ENCODE measurements at places on chromosomes 11 and 22.

DNA sequence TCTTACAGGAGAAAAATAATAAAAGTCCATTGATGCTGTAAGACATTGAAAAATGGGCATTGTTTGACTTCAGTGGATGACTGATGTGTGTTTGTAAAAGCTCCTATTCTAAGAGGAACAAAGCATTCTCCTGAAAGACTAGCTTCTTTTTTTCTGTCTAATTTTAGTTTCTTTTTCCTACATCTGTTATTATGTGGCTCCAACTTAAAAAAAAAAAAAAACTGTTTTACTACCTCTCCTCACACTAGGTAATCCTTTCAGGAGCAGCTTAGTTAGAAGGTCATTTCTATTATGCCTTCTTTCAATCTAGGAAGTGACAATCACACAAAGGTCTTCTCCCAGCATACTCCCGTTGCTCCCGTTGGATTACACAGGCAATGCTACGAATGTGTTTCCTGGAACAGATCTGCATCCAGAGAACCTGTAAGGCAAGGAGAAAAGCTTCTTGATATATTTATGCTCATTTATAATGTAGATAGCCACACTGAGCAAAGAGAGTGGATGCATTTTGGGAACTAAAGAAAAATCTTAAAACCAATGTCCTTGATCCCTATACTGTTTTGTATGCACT, 595.1 kb upstream of the CCDC179 start:
- no peak for DNase-seq

DNA sequence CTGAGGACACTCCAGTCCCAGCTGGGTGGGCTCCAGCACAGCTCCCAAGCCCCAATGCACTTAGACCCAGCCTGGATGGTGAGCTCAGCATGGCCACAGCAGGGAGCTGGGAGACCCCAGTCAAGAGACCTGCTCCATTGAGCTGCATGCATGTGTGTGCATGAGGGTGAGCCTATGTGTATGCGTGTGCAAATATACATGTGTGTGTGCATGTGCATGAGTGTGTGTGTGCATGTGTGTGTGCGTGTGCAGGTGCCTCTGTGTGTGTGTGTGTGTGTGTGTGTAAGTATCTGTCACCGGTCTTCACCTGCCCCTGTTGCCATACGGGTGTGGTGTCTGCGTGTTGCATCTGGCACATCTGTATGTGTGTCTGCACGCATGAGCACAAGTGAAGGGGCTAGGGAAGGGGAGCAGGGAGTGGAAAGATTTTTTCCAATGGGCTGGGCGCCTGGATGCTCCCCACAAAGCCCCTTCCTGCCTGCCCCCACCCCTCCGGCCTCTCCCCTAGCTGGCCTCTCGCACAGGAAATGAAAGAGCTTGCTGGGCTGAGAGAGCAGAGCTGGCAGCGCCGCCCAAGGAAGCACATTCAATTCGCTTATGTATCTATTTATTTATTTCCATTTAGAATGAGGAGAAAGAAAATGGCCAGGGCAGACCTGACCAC, 4.1 kb downstream of the TSPAN32 start:
- DNase-seq: peak; percentile 33

- DNase-seq: peak; percentile 68
Measured at GRCh38 chr11:64449381-64450167, 90.6 kb downstream of the RPS6KA4 start.

DNA sequence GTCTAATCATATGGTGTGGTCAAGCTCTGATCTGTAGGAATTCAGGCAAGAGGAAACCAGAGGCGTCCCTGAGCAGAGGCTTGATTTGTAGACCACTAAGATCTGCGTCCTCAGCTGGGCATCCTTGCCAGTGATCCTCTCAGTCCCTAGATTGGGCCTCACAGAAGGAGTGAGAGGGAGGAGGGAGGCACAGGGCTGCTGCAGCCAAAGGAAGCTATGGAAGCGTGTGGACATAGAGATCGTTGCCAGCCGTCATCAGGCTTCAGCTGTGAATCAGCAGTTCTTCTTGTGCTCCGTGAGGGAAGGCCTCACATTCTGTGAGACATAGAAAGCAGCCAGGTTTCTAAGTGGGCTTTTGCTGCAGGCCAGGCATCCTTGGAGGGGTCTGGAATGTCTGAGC, 254.6 kb upstream of the KIRREL3 start:
- no peak for DNase-seq

DNA sequence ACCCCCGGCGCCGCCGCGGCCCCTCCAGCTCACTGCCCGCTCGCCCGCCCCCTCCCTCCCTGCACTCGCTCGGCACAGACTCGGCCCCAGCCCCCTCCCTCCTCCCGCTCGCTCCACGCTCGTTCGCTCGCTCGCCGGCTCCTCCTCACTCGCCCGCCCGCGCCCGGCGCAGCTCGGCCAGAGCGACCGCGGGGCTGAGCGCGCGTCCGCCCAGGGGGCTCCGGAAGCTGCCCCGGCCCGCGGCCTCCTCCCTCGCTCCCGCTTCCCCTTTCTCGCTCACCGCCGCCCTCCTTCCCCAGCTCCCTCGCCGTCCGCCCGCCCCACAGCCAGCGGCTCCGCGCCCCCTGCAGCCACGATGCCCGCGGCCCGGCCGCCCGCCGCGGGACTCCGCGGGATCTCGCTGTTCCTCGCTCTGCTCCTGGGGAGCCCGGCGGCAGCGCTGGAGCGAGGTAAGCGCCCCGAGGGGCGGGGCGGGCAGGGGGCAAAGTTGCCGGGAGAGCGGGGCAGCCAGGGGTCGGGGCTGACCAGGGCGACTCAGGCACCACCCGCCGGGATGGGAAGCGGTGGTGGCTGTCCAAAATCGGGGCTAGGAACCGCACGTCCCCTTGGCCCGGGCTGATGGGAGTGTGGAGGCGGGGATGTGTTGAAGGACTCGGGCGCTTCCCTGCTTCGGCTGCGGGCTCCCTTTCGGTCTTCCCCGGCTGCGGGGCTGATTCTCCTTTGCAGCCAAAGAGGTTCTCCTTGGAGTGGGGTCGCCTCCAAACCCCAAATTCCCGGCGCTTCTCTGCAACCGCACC, at the start of gene SEZ6L:
Gene SEZ6L, plus strand, starts transcription at position 148 of the 797 bp plus-strand sequence. Its CDS starts 208 bp downstream, at position 356.
- no peak for DNase-seq

- peak; percentile 14 for DNase-seq
Measured at GRCh38 chr11:690738-691633, 4.0 kb downstream of the DEAF1 start.

DNA sequence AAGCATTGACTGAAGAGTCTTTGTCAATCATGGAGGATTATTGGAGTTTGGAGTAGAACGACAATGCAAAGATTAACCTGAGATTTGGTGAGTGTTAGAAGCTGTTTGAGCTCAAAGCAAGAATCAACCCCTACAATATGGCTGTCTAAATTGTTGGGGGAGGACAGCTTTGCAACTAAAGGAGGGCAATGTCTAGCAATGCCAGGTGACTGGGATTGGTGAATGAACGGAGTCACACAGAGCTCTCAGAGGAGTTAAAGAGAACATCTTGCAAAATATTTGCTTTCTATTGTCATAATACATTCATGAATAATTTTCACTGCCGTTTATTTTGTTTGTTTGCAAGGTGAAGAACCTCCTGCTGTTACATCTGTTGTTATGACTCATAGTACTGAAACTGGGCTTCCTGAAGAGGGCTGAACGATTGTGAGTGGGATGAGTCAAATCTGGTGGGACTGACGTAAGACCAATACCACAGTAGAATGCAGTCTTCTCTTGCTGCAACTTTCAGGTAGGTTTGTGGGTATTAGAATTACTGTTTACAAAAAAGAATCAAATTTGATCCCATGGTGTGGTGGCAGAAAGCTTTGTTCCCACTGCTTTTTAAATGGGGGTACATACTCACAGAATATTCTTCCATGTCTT, 281.9 kb downstream of the CADM1 start:
- no peak for DNase-seq

GRCh38 chr22:27154717-27155116, 497.3 kb downstream of the MIAT start:
- no peak for DNase-seq

DNA sequence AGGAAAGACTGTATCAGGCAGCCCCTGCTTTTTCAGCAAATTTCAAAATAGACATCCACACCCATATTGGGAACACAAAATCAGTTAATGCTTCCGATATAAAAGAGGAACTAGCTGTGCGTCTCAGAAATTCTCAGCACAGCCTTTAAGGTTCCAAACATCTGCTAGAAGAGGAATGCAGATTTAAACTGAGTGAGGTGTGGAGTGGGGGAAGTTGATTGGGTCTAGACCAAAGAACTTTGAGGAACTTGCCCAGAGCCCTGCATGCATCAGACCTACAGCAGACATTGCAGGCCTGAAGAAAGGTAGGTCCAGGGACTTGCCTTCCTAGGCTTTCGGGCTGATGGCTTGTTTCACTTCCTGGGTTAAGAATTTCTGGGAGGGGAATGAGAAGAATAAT, at the start of gene MS4A4A:
Gene MS4A4A, plus strand, starts transcription at position 255 of the 400 bp plus-strand sequence. Its CDS starts 10 bp downstream, at position 265.
- no peak for DNase-seq

DNA sequence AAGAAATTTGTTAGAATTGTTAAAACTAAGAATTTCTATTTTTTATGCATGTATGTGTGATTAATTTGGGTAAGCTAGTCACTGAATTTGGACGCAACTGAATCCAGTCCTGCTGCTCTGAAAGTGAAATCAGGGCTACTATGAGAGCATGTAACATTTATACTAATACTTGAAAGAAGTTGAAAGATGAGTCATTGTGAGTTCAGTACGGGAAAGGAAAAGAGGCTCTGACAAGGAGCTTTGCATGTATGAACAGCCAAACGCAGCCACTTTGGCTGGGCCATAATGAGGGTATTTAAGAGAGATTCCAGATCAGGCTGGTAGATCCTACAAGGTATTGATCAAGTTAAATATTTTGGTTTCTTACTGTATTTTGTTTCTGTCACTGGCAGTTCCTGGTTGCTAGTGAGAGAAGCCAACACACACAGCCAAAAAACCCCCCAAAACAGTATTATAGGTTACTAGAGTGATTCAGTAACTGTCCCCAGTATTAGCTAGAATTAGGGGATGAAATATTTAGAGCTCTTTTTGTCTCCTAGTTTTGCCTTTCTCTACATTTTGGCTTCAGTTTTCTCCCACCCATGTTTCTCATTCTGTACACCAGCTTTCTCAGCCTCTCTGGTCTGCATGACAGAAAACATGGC, 14.1 kb downstream of the AASDHPPT start:
- DNase-seq: no peak

GRCh38 chr22:29892315-29893156, 9.6 kb downstream of the MTMR3 start:
- DNase-seq: no peak

- DNase-seq: no peak
Measured at GRCh38 chr11:119892311-119892808, 163.4 kb upstream of the NECTIN1 start.

DNA sequence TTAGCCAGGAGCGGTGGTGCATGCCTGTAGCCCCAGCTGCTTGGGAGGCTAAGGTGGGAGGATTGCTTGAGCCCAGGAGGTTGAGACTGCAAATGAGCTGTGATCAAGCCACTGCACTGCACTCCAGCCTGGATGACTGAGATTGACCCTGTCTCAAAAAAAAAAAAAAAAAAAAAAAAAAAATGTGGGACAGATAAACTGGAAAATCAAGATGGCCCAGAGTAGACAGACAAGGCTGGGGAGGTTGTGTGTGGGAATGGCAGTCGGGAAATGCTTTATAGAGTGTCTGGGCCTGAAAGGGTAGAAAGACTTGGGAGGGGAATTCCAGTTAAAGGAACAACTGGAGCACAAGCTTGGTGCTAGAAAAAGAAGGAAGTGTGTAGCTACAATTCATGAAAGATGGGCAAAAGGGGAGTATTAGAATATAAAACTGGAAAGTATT, 18.2 kb upstream of the WDR74 start:
- DNase-seq: no peak

DNA sequence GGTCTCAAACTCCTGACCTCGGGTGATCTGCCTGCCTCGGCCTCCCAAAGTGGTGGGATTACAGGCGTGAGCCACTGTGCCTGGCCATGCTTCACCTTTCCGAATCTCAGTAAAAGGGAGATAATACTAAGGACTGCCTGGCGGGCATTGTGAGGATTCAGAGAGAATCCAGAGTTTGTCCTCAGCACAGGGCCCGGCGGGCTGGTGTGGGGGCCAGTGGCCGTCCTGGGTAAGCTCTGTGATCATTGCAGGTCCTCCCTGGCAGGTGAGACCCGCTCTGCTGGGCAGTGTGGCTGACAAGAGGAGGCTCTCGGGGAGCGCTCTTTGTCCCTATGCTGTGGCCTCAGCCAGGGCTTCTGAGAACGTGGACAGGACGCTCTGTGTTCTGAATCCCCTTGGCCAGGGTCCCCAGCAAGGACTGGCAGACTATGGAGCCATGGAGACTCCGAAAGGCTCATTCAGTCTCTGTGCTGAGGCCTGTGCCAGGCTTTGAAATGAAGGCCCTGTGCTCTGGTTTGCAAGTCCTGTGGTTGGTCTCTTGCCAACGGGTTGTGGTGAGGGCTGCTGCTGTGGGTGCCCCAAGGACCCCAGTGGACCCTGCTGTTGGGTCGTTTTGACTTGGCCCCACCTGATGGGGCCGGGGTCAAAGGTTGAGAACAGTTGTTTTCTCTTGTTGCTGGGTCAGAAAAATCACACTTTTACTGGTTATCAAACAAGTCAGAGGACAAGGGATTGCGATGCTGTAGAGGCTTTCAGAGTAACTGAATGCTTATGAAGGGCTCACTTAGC, 2.1 kb downstream of the TPCN2 start:
- no peak for DNase-seq

- DNase-seq: no peak
Measured at GRCh38 chr11:7251836-7252682, at the start of gene SYT9. Gene SYT9, plus strand, starts transcription at chr11:7251904. Its CDS starts 283 bp downstream, at chr11:7252187.

DNA sequence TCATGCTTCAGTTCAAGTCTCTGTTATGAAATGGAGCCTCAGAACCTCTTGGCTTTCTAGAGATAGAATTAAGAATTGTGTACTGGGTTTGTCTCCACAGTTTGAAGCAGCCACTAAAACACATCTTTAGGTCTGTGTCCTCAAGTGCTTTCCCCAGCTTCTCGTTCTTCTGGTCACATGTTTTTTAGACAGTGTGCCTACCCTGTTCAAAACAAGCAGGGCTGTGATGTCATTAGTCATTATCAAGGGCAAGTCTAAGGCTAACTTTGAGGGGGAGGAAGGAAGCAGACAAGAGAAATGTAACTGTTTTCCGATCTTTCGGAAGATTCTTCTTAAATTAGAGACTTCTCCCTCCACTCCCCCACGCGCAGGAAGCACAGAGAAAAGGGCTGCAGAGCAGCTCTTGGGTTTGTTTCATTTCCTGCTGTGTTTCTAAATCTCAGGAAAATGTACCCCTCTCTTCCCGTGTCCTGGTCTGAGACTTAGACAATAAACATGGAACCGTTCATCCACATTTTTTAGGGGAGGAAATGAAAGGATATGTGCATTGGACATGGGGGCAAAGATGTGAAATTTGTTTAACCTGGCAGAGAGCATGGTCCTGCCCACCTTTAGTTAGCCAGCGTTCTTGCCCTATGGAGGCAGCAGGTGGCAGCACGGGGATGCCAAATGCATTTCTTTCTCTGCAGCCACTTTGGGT, 3.1 kb downstream of the AKIP1 start:
- peak; percentile 48 for DNase-seq

- DNase-seq: no peak
Measured at GRCh38 chr11:124656774-124657630, 16.5 kb downstream of the SIAE start.

- no peak for DNase-seq
Measured at GRCh38 chr11:35006389-35007128, 90.1 kb downstream of the PDHX start.

- DNase-seq: no peak
Measured at GRCh38 chr11:126476977-126477376, 121.5 kb downstream of the ST3GAL4 start.

- DNase-seq: no peak
Measured at GRCh38 chr11:86369668-86370067, 5.0 kb upstream of the CCDC81 start.
